ENCODE measurements at places on chromosomes 6 and 20.

- ATAC-seq = no peak
Measured at GRCh38 chr6:69663215-69663614, 133.6 kb downstream of the LMBRD1 start.

GRCh38 chr6:114272582-114272981 lies 70.2 kb downstream of the HS3ST5 start:
- no peak for ATAC-seq

- ATAC-seq = no peak
Measured at GRCh38 chr20:62647521-62648317, 5.4 kb downstream of the SLCO4A1 start.

GRCh38 chr6:122026582-122027369 lies 372.7 kb upstream of the HSF2 start:
- ATAC-seq = no peak

GRCh38 chr20:41538810-41539596 lies 79.2 kb downstream of the CHD6 start:
- ATAC-seq = no peak

GRCh38 chr6:1884313-1884712 lies 274.6 kb downstream of the FOXC1 start:
- ATAC-seq = no peak

DNA sequence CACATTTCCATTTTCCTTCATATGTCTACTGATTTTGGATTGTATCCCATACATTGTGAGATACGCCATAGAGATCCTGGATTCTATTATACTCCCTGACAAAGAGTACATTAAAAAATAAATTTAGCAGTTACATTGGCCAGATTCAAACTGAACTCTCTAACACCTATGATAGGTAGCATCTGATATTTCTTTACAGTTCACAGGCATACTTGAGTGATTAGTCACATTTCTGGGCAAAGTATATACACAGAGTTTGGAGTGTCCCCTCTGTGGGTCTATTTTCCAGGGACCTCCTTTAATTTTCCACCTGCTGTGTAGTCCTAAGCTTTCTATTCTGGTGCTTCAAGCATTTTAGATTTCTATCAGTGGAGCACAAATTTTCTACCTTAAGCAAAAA lies 96.4 kb downstream of the TBC1D32 start:
- ATAC-seq = no peak

DNA sequence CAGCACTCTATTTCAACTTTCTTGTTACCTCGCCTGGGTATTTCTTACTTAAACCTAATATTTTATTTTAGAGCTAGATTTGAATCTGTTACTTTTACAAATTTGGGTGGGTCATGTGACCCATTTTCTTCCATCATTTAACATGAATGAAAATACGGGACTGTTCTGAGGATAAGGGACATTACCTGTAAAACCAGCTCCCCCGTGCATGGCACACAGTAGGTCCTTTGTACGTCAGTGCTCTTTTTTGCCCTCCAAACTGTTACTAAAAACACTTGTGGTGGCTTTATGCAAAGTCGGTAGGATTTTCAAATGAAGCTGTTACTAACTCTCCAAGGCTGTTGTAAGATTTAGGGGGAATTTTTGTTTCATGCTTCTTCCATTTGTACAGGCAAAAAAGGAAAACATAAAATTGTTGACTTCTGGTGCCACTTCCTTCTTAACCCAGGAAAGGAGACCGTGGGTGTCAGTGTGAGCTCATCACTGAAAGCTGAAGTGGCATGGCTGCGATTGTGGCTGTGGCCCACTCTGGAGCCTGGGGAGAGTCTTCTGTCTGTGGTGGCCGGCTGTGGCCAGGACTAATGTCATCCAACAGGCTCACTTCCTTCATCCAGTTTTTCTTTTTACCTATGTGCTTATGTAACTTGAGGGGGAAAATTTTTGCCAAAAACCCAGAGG lies 40.2 kb upstream of the PXDC1 start:
- peak; percentile 87 for ATAC-seq

DNA sequence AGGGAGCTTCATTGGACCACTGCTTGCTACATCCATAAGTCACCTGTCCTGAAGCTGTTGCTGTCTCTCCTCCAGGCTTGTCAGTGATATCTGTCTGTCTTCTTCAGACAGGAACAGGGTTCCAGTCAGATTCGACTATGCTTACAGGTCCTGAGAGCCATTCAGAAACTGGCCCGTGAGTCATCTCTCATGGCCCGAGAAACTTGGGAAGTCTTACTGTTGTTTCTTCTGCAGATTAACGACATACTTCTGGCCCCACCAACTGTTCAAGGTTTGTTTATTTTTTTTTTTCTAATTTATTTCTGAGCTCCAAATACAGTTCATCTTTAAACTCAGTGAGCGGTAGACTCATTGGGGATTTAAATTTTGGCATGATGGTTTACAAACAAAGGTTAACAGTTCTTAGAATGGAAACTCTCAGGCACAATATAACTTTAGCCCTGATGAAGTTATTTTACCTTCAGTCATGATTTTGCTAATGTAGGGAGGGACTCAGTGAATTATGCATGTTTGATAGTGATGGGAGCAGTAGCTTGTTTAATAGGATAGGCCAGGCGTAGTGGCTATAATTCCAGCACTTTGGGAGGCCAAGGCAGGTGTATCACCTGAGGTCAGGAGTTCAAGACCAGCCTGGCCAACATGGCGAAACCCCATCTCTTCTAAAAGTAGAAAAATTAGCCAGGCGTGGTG lies 24.7 kb downstream of the RALGAPB start:
- ATAC-seq = no peak

DNA sequence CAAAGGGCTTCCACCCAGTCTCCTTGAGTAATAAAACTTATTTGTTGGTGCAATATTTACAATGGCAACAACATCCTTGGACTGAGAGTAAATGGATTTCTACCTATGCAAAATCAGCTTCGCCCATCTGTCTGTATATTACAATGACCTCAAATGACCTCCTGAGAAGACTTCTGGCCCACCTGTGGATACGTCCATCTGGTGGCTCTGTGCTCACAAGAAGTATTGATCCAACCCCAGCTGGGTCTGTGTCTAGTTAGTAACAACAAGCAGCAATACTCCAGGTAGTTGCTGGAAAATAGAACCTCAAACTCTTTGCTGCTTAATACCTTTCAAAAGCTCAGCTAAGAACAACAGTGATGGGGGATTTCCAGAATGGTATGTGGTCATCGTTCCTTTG lies 34.7 kb upstream of the GSTA4 start:
- ATAC-seq = no peak

- no peak for ATAC-seq
Measured at GRCh38 chr6:118212451-118213173, 305.5 kb downstream of the SLC35F1 start.

- ATAC-seq = no peak
Measured at GRCh38 chr6:50936277-50936681, 117.6 kb downstream of the TFAP2B start.

DNA sequence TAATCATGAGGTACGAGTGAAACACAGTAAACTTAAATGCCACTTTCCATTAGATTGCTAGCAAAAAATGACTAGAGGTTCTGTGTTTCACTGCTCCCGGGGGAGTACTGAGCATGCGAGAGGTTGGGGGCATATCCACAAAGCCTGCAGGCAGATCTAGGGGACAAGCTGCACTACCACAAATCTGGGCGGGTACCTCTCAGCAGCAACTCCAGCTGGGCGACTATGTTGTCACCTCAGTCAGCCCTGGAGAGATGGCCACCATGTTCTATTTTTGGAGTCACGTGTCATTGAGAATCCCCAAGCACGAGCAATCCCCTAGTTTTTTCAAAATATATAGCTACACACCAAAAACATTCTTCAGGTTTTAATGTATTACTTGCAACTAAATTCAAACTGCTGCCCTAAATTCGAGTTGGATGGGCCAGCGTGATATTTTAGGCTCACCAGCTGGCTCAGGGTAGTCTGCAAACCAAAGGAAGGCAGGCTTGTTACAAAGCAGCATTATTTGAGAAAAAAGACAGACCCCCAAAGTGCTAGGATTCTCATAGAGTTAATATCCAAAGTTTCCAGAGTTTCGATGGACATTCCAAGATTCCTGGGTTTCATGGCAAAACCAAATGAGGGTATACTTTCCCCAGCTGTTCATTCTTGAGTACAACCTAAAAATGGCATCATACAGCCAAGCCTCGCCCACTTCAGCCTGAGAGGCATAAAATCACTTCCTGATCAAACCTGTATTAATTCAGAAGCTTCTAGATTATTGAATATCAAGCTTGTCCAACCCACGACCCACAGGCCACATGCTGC lies 24.1 kb upstream of the MYLIP start:
- no peak for ATAC-seq

GRCh38 chr6:119360262-119360915 lies 10.8 kb upstream of the MAN1A1 start:
- no peak for ATAC-seq

DNA sequence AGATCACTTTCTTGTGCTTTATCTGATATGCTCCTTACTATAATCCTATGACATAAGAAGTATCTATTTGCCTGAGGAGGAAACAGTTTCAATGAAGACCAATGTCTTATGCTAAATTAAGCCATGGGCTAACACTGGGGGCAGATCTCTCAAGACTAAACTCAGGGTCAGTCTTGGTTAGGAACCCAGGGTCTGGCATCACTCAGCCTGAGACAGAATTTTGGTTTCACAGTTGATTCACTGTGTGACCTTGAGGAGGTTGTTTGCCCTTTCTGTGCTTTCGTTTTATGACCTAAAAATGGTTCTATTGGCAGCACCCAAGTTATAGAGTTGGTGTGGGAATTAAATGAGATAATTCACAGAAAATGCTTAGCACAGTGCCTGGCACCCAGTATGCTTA lies 4.9 kb upstream of the BCAS1 start:
- no peak for ATAC-seq

GRCh38 chr6:44499609-44500008 lies 112.1 kb downstream of the CDC5L start:
- no peak for ATAC-seq

DNA sequence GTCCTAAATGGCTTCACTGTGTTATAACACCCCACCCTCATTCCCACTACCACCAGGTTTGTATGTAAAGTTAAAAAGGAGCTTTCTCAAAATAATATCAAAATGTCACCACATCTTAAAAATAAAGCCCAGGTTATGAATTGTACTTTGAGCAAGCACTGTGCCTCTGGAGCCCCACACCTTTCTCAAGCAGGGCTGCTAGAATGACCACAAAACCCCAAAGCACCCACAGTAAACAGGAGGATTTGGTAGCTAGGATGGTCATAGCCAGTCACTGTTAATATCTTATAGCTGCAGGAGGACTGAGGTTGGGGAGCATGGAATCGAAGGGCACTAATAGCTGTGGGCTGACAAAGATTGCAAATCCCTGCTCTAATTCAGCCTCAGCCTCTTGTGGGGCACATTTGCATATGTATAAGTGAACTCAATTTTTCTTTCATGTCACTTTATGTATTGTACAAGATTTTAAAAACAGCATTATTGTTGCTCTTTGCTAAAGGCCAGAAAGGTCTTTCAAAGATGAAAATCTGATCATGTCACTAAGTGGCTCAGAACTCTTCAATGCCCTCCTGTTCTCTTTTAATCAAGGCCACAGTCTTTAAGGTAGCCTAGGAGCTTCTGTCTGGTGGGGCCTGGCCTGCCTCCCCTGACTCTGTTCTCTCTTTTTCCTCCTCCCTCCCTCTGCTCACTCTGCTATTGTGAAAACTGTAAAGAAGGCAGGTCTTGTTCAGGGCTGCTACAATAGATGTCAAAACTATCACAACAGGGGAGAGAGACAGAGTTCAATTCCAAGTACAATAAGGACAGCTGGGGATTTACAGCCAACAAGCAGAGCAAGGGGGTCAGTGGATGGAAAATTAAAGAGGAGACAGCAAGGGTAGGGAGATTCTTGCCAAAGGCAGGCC lies 101.6 kb downstream of the TMEM200A start:
- ATAC-seq = peak; percentile 18

- no peak for ATAC-seq
Measured at GRCh38 chr6:133948472-133948871, 4.6 kb upstream of the TBPL1 start.

DNA sequence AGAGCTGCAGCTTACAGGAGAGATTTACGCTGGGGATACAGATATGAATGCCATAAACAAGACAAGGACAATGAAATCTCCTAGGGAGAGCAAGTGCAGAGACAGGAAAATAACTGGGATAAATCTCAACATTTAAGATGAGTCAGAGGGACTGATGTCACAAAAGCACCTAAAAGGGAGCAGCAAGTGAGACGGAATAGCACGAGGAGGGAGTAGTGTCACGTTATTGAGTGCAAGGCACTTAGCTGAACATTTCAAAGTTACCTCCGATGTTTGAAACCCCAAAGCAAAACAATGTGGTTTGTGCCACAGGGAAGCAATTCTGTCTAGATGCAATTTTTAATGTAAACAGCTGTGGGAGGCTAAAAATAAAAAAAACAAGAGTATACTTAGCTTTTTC lies 1131.7 kb upstream of the EYS start:
- no peak for ATAC-seq

DNA sequence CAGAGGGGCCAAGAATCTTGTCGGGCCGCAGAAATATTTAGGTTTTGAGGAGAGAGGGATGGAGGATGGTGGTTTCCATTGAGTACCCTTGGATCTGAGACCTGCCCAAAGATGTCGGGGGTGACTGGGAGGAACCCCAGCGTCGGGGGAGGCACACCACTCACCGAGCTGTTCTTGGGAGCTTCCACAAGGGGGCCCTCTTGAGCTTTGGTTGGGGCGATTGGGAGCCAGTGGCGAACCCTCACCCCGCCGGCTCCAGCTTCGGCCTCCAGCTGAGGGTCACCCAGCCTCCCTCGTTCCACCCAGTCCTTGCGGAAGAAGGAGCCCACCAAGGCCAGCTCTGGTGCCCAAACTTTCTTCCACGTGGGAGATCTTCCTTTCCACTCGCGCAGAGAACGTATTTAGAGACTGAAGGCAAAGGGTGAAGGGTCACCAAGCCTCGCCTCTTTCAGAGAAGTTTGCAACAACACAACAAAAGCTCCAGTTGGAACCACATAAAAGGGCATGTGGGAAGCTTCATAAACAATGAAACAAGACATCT lies 33.6 kb downstream of the APCDD1L start:
- ATAC-seq = no peak

- ATAC-seq = peak; percentile 56
Measured at GRCh38 chr20:39112178-39112743, 150.1 kb downstream of the DHX35 start.

- ATAC-seq = no peak
Measured at GRCh38 chr6:28607990-28608389, 82.3 kb downstream of the GPX5 start.

DNA sequence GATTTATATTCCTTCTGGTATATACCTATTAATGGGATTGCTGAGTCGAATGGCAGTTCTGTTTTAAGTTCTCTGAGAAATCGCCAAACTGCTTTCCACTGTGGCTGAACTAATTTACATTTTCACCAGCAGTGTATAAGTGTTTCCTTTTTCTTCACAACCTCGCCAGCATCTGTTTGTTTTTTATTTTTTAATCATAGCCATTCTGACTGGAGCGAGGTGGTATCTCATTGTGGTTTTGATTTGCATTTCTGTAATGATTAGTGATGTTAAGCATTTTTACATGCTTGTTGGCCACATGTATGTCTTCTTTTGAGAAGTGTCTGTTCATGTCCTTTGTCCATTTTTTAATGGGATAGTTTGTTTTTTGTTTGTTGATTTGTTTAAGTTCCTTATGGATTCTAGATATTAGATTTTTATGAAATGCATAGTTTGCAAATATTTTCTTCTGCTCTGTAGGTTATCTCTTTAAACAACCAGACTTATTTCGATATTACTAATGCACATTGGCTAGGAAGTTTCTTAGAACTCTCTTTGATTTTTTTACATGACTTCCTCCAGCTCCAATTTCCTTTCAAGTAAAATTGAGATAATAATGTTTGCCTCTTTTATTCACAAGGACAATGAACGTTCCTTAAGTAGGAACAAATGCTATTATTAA lies 12.2 kb upstream of the VNN1 start:
- no peak for ATAC-seq
